Pulmonary artery endothelial cell (primary cell): ENCODE measurements at places on chromosomes 3 and 15.

- DNase-seq, result no peak
These were observed 6.9 kb downstream of the NIPA2 start for GRCh38 chr15:22845289-22845900.

DNA sequence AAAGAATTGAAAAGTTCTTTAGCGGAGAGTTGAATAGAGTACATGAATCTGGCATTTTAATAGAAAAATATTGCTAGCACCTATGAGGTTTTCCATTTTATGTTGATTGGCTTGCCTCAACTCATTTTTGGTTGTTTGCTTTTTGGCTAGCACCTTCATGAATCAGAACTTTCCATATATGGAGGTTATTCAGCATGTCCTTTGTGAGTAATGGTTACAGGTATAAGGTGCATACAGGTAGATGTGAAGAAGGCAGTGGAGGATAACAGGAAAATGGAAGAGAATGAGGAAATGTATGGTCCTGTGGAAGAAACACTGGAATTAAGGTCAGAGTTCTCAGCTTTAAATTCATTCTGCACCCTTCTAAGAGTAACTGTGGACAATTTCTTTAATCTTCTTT lies 98.1 kb upstream of the GBE1 start:
- no peak for DNase-seq

GRCh38 chr3:177199206-177199760 lies 2.0 kb upstream of the TBL1XR1 start:
- DNase-seq, result no peak

- no peak for DNase-seq
These were observed 29.0 kb downstream of the AQP9 start for GRCh38 chr15:58167095-58167691.

DNA sequence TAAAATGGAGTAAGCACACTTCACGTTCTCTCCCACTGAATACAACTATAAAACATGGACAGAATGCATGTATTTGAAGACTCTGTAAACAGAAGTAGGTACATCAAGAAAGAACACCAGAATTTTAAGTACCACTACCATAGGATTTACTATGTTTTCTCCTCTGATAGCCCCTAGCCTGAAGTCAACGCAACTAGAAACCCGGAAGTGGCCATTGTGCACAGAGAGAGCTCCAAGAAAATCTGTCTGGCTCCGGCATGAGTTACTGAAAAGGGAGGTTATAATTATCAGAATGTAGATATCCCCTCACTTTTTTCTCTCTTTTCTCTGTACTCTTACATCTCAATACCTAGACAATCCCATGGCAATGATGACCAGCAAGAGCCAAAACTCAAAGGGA lies 23.8 kb downstream of the KBTBD12 start:
- DNase-seq, result no peak

GRCh38 chr15:68183616-68184315 lies 21.4 kb downstream of the CALML4 start:
- DNase-seq, result no peak

GRCh38 chr15:69515508-69515907 lies 62.9 kb downstream of the RPLP1 start:
- no peak for DNase-seq

DNA sequence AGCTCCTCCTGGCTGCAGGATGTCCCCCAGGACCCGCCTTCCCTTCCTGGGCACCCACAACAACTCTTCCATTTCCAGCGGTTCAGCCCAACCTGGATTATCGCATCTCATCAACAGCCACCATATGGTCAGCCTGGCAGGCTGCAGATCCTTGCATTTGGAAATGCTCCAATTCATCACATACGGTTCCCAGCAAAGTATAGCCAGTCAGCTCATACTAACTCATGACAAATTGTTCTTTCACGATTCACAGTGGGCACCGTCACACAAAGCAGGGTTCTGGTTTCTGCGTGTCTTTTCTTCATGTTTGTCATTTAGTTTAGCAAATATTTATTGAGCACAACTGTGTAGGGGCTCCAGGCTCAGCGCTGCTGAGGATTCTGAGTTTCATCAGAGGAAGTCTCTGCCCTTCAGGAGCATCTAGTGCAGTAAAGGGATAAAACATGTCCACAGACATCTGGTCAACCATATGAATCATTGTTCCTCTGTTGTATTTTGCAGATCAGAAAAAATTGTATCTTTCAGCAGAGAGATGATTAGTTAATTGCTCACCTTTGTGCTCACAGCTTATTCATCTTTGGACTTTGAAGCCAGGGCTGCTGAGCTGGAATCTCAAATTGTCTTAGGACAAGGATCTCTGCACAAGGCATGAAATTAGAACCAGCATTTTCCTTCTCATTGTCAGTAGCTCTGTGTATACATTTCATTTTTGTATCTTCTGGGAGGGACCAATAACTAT lies 125.1 kb downstream of the GABRG3 start:
- DNase-seq, result no peak

DNA sequence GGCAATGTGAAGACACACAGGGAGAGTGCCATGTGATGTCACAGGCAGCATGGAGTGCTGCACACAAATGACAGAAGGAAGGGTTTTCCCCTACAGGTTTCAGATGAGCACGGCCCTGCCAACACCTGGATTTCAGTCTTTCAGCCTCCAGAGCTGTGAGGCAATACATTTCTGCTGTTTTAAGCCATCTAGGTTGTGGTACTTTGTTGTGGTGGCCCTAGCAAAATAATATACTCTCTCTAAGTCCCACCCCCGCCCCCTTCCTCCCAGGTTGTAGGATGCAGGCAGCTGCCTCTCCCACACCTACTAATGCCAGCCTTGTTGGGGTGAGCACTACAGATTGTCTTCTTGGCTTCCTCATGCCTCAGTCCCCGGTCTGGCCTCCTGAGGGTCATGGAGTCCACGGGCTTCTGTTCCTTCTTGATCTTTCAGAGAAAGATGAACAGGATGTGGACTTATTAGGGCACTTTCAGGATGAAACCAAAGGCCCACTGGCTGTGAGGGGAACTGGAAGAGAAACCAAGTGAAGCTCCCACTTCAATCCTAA lies 180.0 kb downstream of the CD47 start:
- no peak for DNase-seq

GRCh38 chr15:91431041-91431715 lies 331.1 kb downstream of the SV2B start:
- no peak for DNase-seq
